ENCODE measurements at places on chromosomes 12 and 14.

GRCh38 chr14:95292660-95293425 is 26.9 kb downstream of the CLMN start:
- no peak for DNase-seq

GRCh38 chr12:129871991-129872972 is 31.5 kb downstream of the TMEM132D start:
- DNase-seq = no peak

DNA sequence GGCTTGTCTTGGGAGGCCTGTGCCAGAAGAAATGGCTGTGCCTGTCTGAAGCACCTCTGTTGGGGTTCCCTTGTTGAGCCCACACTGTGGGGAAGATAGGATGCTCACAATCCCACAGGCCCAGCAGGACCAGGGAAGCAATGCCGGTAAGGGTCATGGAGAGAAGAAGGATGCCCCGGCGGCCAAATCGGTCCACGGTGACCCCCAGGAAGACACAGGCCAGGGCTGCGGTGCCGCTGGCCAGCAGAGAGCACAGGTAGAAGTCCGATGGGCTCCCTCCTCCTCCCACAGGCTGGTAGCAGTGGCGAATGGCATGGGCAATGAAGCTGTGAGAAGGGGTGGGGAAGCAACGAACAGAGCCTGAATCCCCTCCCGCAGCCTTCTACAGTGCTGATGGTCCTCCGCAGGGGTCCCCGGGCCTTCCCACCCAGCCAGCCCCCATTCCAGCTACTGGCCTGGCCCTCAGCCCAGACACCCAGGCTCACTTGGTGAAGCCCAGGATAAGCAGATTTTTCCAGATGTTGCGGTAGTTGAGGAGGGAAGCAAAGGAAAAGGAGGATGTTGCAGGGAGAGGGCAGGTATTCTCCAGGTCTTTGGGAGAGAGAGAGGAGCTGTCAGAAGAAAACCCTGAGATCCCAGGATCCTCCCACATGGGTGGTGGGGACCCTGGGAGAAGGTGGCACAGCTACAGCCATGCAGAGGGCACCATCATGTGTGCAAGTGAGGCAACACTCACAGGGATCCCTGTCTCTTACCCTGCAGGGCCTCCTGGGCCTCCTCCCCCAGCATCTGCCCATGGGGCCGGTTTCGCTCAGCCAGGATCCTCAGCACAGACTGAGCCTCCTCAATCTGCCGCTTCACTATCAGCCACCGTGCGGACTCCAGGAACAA is 5.0 kb downstream of the SLC22A17 start:
- no peak for DNase-seq

DNA sequence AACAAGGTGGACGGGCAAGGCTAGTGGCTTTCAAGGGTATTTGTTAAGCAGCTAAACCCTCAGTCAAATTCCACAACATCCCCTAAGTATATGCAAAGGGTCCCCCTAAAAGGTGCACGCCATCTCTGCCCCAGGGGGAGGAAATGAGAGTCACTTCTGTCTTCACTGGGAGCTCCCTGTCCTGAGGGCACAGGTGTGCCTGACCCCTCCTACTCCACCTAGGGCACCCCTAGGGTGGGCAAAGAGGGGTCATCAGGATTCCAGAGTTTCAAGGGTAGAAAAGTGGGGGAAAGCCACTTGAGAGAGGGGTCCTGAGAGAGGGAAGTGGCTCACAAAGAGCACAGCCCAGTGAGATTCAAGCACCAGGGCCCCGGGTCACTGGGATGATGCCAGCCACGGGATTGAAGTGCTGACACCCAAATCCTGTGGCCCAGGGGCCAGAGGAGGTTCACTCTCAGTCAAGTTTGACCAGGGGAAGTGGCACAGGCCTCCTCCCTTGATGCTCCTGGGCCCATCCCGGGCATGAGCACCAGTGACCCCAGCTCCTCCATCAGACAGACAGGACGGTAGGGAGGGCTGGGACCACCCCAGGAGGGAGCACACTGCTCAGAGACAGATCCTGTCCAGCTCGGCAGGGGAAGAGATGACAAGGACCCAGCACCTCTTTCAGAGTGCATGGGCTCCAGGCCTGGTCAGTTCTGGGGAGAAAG is 82.3 kb upstream of the BCL11B start:
- DNase-seq = no peak

- DNase-seq = no peak
These were observed 25.6 kb upstream of the UBC start for GRCh38 chr12:124940143-124940392.

GRCh38 chr12:2145433-2145998 is 92.7 kb downstream of the CACNA1C start:
- DNase-seq = no peak

- no peak for DNase-seq
These were observed 12.5 kb downstream of the PRDM4 start for GRCh38 chr12:107748472-107748871.

DNA sequence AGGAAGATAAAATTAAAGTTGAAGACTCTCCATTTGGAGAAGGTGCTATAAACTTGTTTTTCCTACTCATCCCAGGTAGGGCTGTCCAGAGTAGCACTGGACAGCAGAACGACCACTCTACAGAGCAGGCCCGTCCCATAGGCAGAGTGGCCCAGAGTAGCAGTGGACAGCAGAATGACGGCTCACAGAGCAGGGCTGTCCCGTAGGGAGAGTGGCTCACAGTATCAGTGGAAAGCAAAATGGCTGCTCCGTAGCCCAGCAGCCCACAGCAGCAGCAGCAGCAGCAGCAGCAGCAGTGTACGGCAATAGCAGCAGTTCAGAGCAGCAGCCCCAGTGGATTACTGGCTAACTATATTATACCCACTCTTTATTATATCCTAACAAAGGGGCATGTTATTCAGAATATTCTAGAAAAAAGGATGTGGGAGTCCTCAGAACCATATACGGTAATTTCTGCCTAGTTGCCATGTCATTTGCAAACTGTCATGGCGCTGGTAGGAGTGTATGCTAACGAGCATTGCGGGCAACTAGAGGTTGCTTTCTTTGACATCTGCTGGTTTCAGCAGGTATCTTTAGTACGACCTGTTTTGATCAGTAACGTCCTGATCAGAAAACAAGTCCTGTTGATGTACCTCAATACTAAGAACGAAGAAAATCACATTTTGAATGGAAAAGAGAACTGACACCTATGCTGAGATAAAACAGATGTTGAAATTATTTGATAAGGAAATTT is 567.3 kb downstream of the SLC16A7 start:
- no peak for DNase-seq

DNA sequence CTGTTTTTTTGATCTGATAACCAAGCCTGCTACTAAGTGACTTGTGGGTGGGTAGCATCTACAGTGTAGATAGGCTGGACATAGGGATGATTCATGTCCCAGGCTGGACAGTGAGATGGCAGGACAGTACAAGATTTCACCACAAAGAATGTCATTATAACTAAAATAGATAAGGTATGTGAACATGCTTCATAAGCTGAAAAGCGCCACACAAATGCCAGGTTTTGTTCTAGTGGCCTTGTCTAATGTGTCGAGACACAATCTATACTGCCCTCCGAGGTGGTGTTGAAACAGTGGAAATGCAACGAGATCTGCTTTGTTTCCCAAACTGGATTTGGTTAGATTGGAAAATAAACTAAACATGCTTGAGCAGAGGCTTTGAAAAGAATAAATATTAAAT is 4.4 kb downstream of the LGALS3 start:
- no peak for DNase-seq

DNA sequence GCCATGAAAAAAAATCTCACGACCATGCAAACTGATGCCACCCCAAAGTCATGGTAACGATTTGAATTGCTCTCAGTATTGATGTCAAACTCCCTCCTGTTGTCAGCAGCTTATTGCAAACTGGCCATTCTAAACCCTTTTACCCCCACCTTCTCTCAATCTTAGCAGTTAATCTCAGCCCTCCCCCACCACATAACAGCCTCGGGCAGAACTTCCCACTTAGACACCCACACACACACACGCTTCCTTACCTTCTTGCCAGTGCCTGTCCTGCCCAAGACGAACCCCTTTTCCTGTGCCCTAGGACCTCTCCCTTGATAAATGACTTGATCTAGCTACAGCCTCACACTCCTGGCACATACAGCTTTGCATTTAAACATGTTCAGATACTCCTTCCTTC is 56.6 kb downstream of the GPATCH2L start:
- no peak for DNase-seq

DNA sequence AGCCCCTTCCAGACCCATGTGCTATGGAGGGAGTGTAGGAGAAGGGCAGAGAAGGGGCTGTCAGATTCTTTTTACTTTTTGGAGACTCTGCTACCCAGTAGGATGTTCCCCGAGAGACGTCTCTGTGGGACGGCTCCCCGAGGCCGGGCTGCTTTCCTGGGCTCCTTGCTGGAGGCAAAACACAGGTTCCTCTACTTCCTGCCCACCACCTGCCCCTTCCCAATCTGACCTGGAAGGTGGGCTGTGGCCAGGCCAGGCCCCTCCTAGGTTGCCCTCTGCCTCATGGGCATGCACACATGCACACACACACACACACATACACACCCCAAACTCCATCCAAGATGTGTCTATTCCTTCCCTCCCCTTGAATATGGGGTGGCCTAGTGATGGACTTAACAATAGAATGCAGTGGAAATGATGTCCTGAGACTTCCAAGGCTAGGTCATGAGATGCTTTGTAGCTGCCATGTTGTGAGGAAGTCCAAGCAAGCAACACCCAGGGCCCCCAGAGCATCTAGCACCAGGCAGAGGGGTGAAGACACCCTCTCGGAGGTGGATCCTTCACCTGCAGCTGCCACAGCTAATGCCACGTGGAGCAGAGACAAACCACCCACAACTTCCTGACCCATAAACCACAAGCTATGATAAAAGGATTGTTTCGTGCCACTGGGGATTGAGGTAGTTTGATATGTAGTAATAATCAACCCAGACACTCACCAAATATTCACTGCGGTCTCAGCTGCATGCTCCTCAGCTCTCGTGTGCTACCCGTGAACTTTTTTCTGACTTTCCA is 1.6 kb upstream of the ASB2 start:
- no peak for DNase-seq

- no peak for DNase-seq
These were observed 27.5 kb downstream of the A2ML1 start for GRCh38 chr12:8849876-8850275.

GRCh38 chr12:6327229-6328041 is 14.4 kb downstream of the TNFRSF1A start:
- no peak for DNase-seq

DNA sequence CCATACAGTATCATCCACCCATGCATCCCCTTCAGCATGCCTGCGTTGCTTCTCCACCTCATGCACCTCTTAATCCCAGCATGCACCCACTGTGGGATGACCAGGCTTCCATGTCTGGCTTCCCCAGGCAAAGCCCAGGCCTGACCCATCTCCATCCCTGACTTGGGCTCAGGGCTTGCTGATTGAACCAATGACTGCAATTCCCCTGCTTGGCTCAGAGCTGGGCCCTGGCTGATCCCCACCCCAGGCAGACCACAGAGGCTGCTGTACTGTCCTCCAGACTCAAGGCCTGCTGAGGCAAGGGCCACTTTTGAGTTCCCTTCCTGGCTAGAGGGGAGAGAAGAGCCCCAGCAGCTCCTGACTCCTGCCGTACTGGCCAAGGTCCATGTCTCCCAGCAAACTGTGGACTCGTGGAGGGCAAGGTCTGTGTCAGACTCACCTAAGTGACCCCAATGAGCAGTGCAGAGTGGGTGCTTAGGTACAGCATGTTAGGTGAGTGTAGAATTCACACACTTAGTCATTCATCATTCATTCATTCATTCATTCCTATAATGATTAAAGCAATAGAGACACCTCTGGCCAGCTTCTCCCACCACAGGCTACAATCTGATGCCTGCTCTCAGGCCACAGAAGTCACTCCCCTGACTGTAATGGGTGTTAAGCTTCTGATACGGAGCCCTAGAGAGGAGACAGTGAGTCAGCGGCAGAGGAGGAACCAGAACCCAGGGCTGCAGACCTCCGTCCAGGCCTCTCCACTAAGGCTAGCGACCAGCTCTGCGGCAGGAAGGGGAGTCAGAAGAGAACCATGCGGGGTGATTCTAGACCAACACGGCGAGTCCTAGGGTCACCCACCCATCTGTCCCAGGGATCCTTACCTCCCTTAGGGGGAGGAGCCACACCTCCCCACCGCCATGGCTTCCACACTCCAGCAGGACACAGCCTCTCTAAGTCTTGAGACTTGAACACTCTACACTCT is 2.9 kb downstream of the BEGAIN start:
- DNase-seq = no peak

DNA sequence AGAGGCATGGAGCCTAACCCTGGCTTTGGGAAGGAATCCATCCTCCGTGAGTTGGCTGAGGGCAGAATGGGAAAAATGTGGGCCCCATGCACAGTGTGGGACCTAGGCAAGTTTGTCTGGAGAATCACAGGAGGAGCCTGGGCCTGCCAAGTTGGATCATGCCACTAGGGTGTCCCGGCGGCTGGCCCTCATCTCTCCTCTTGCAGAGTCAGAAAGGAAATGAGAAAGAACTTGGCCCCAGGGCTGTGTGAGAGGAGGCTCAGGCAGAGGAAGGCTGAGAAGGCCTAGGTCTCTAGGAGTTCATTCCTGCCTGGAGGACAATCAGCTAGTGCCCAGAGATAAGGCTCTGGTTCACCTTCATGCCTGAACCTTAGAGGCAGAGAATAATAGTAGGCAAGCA is 2.5 kb upstream of the ESRRB start:
- no peak for DNase-seq

DNA sequence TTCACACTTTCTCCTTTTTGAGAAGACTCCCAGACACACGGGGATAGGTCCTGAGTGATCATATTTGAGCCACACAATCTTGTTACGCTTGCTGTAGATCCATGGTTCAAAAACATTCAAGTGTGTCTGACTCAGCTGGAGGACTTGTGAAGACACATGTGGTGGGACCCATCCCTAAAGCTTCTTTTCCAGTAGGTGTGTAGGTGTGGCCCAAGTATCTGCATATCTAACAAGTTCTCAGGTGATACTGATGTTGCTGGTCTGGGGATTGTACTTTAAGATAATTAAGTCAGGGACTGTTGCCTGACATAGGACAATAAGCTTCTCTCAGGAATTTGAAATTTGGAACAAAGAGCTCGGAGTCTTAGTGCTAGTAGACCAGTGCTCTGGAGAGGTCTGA is 4.1 kb upstream of the DAAM1 start:
- no peak for DNase-seq

- DNase-seq = no peak
These were observed 867.5 kb upstream of the TMEM132C start for GRCh38 chr12:127399451-127399850.

DNA sequence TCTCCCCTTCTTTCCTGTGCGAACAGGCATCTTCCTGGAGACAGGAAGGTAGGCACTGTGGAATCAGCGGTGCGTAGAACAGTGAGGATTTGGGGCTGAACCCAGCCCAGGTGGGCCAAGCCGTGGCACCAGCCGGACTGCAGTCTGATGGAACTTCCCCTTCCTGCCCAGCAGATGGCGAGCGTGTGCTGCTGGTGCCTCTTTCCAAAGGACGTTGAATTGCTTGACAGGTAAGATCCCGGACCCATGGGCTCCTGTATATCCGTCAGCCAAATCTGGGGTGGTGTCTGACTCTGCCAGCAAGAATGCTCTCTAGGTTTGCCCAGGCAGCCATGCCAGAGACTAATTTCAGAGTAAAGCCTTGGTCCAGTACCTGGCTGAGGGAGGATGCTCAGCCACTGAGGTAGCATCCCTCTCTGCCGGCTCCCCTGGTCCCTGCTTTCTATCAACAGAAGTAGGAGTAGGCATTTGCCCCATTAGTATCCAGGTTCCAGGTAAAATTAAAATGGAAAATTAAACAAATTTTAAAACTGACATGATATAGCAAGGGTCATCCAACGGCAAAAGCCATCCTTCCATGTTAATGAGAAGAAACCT is 21.1 kb upstream of the KCNA5 start:
- DNase-seq = peak; percentile 60
